ENCODE measurements at places on chromosomes 6 and 20.

DNA sequence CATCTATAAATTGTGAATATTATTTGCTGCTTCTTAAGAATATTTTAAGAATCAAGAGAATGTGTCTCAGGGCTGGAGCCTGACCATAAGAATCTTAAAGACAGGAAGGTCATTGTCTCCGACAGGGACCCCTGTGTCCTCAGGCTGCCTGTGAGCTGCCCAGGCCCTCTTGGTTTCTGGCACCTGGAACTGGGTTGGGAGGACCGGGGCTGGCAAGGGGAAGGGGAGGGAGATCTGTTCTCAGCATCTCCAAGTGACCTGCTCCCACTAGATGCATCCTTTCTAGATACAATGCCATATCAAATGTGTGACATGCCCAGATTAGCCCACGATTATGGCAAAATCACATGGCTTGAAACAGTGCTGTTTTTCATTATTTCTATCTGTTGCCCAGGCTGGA lies 110.5 kb downstream of the SCML4 start:
- no peak for DNase-seq

DNA sequence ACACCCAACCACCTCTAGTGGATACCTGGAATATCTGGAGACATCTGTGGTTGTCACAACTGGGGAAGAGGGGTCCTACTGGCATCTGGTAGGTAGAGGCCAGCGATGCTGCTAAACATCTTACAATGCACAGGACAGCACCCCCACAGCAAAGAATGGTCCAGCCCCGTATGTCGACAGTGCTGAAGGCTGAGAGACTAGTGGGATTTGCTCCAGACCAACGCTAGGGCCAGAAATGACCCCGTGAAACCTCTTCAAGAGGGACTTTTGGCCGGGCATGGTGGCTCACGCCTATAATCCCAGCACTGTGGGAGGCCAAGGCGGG lies 7.2 kb downstream of the PREX1 start:
- DNase-seq, result no peak

DNA sequence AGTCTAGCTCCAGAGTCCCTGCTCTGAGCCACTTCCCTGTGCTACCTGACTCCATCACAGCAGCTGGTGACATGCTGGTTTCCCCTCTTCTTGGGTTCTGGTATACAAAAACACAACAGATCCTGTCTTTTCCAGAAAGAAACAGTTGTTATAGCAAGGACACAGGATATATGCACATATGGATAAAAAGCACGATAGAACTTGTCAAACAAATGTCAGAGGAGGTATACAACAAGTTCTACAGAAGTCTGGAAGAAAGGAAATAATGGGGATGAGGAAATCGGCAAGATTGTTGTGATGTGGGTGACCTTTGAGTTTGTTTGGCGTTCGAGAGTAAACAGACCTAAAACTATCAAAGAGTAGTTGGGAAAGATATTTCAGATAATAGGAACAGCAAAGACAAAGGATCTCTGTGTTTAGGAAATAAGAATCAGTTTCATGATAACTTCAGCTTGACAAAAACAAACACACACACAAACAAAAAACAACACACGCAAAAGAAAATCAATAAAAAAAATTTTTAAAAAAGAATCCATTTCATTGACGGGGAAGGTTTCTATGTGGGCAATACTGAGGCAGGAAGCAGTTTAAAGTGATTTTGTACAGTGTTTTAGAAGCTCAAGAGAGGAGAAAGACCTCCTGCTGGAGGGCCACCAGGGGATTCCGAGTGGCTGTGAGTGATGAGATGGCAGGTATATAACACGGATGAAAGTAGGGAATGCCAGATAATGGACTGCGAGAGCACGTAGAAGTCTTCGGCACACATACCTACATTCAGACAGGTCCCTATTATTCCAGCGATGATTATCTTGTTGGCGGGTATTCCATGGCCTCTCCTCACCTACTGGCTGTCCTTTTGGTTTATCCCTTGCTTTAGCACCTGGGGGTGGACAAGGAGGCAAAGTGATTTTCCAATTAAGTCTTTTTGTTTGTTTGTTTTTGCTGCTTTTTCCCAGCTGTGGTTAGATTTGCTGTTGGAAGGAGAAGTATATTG lies 174.9 kb downstream of the HS3ST5 start:
- DNase-seq, result no peak

GRCh38 chr20:54793291-54793992 lies 318.0 kb downstream of the DOK5 start:
- no peak for DNase-seq

- no peak for DNase-seq
Observed at GRCh38 chr20:40197691-40198090, 491.3 kb downstream of the MAFB start.

- DNase-seq, result no peak
Observed at GRCh38 chr6:137036566-137037300, 8.0 kb downstream of the IL20RA start.

DNA sequence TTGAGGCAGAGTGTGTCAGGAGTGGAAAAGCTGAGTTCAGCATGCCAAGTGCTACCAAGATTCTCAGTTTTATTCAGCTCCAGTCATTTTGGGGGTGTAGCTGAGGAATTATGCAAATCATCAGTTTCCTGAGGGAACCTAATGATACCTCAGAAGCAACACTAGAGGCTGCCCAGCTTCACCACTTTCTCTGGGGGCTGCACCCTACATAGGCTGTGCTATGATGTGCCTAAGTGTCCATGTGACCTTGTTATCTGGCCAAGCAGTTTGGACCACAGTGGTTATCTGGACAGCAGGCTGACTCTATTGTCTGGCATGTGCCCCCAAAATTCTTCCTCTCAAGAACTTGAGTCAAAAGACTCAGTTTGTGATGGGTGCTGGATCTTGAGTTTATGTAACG lies 374.6 kb upstream of the SYNCRIP start:
- DNase-seq, result no peak

DNA sequence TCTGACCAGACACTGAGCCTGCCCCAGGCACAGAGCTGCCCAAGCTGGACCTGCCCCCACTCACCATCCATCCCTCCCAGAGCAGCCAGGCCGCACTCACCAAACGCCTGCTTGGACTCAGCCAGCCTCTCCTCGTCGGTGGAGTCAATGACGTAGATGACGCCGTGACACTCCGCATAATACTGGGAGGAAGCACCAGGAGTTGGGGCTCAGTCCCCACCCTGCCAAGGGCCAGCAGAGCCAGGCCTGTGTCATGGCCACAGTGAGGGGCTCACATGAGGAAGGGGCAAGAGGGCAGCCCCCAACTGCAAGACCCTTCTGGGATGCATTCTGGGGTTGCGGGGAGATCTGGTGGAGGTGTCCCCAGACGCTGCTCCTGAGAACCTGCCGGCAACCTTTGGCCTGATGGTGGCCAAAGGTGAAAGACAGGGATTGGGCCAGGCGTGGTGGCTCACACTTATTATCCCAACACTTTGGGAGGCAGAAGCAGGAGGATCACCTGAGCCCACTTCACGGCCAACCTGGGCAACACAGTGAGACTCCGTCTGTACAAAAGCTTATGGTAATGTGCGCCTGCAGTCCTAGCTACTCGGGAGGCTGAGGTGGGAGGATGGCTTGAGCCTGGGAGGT lies 5.6 kb downstream of the ARFRP1 start:
- no peak for DNase-seq

- no peak for DNase-seq
Observed at GRCh38 chr20:21433329-21433890, 36.1 kb upstream of the NKX2-4 start.

GRCh38 chr6:46989398-46989797 lies 52.7 kb downstream of the ADGRF1 start:
- DNase-seq, result no peak

DNA sequence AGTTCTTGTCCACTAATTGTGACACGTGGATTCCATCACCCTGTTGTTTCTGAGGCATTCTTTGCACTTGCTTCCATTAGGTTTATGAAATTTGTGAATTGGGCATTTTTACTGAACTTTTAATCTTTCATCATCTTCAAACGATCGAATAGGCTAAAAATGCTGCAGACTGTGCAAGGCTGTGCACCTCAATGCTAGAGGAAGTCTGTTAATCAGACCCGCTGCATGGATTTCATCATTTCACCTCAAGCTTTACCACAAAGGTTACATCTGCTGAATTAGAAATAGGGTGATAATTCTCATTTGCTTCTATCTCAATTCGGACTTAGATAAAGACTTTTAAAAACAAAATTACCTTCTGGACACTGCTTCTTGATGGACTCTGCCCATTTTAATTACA lies 27.8 kb upstream of the F13A1 start:
- DNase-seq, result no peak

GRCh38 chr6:47446669-47447330 lies 30.8 kb upstream of the CD2AP start:
- no peak for DNase-seq

DNA sequence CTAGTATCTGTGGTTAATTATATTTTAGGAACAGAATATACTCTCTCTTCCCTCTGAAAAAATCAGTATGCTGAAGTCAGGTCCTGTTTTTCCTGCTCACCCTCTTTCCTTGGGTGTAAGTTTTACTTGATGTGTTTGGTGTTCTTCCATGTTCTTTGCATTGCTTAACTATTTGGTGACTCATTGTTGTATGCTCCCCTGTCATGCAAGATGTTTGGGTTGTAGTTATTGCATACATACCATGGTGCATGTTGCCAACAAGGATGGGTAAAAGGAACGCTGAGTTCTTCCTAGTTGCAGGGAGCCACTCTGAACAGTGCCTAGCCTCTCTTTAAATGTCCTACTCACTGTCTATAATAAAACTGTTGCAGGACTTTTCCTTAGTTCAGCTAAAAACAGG lies 207.9 kb upstream of the LAMP5 start:
- DNase-seq, result no peak

GRCh38 chr6:165936660-165937059 lies 231.0 kb downstream of the TBXT start:
- DNase-seq, result no peak

- no peak for DNase-seq
Observed at GRCh38 chr20:50891138-50891537, 40.1 kb downstream of the ADNP start.

DNA sequence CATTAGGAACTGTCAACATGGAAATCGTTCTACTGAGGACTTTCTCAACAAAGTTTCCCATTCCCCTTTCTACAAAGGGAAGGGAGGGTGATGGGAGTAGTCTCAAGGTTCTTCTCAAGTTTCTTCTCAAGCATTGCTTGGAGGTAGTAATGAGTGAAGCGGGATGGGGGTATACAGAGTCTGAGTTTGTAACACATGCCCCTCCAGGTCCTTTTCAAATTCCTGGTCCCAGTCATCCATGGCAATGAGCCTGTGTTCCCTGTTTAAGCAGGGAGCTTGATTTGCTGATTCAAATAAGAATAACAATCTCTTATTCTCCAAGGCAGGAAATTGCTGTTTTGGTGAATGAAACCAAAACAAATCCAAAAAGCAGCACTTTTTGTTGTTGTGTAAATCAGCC lies 45.5 kb downstream of the MYLK4 start:
- DNase-seq, result no peak

- no peak for DNase-seq
Observed at GRCh38 chr20:58706975-58707681, 14.5 kb downstream of the NPEPL1 start.

DNA sequence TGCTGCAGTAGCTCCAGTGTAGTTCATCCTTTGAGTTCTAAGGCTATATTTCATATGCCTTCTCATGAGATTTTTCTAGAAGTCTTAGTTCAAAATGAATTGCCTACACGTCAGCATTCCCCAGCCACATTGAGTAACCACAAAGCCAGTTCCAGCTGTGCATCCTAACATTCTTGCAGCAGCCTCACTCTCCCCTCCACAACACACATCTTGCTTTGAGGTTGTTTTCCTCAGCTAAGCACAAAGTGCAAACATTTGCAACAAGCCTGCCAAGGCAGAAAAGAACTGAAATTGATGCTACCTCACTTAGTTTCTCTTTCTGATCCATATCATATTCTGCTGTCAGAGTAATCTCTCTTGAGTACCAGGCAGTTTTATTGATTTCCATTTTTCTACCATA lies 160.7 kb upstream of the KCNQ5 start:
- DNase-seq, result no peak

DNA sequence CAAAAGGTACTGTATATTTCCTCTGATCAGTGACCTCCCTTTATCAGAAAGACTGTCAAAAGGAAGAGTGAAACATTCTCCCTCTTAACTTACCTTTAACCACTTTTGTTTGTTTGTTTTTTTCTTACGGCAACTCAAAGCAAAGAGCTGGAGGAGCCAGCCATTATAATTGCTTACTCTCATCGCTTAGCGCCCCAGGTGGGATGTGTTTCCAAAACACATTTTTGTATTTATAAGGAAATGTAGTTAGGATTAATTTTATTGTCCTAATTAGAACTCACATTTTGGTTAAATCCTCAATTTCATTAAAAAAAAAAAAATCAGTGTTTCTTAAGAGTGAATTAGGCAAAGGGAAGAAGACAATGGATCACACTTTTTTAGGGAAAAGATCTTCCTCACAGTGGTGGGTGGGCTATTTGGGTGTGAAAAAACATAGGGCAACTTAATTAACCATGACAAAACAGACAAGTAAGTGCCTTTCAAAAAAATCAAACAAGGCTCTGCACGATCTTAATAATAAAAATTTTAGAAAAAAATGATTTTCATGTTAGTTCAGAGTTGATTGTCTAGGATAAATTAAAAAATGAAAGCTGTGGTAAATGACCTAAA lies 1.2 kb upstream of the PHACTR2 start:
- no peak for DNase-seq

DNA sequence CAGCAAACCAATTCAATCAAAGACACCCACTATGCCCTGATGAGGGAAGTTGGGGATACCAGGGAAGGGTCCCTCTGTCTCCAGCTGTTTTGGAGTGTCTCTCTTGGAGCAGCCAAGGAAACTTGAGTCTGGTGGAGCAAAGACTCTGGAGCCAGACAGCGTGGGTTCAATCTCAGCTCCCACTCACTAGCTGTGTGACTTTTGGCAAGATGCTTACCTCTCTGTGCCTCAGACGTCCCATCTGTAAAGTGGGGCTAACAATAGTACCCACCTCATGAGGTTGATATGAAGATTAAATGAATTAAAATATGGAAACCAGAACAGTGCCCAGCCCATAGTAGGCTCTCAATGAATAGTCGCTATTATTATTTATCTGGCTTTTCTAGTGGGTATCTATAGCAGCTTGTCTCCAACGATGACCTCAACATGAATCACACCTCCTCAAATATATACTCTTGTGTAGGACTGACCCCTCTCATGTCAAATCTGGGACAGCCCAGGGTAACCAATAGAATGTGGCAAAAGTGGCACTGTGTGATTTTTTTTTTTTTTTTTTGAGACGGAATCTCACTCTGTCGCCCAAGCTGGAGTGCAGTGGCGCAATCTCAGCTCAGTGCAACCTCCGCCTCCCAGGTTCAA lies 99.2 kb upstream of the FOXP4 start:
- DNase-seq, result no peak

Measured in T-cell (primary cell).